CD4-positive, alpha-beta memory T cell (primary cell): ENCODE measurements at places on chromosomes 13 and 19.

- no peak for DNase-seq
These were observed 15.8 kb downstream of the MRPS31 start for GRCh38 chr13:40755082-40755700.

DNA sequence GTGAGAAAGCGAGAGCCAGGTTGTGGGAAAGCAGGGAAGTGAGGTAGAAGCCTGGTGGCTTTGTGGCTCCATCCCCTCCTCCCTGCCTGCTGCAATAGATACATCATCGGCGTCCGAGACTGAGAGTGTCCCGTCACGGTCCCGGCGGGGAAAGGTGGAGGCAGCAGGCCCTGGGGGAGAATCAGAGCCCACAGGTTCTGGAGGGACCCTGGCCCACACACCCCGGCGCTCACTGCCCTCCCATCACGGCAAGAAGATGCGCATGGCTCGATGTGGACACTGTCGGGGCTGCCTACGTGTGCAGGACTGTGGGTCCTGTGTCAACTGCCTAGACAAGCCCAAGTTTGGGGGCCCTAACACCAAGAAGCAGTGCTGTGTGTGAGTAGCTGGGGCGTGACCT lies 5.1 kb downstream of the KMT2B start:
- DNase-seq = no peak

DNA sequence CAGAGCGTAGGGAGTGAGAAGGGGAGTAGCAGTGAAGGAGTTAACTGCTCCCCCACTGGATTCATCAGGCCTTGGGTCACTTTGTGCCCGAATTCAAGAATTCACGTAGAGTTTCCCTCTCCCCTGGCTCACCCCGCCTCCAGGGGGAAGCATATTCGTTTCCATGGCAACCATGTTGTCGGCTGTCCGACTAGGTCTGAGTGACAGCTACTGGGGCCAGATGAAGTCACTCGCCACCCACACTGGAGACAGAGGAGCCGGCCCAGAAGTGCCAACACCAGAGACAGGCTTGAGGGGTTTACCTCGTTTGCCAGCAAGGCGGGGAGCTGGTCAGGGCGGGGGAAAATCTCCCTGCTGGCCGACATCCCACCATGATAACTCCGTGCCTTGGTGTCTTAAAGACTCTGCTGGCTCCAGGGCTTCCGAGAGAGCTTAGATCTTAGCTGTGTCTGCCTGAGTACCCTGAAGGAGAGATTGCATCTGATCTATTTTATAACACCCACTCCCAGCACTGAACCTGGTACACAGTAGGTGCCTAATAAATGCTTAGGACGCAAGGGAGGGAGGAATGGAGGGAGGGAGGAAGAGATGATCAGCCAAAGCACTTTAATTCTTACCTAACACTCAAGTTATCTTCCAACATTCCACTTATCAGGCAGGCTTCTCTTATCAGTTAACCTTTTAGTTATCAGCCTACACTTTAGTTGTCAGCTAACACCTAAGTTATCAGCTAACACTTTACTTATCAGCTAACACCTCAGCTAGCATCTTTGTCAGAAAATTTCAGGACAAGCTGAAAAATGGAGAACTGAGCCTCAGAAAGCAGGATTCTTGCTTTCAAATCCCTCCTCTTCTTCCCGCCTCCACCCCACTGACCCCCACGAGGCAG lies 57.2 kb upstream of the ZNRF4 start:
- DNase-seq = no peak

DNA sequence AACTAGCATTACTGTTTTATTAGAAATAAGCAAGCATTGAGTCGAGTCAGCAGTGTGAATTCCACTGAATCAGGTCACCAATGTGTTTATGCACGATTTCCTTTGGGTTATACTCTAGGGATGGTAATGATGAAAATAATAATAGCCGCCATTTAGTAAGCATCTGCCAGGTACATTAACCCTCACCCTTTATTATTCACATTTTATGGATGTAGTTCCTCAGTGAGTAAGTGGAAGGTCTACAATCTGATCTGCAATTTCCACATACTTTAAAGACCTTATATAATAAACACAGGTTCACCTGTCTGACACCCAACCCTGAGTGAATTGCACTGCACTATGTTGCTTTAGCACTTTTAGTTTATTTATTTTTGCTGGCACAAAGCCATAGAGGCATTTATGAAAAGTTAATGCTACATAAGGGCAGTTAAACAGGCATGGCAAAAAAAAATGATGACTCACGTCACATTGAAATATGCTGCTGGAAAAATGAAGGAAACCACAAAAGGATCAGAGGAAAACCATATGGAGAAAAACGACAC lies 122.4 kb downstream of the TRPC4 start:
- DNase-seq = no peak

DNA sequence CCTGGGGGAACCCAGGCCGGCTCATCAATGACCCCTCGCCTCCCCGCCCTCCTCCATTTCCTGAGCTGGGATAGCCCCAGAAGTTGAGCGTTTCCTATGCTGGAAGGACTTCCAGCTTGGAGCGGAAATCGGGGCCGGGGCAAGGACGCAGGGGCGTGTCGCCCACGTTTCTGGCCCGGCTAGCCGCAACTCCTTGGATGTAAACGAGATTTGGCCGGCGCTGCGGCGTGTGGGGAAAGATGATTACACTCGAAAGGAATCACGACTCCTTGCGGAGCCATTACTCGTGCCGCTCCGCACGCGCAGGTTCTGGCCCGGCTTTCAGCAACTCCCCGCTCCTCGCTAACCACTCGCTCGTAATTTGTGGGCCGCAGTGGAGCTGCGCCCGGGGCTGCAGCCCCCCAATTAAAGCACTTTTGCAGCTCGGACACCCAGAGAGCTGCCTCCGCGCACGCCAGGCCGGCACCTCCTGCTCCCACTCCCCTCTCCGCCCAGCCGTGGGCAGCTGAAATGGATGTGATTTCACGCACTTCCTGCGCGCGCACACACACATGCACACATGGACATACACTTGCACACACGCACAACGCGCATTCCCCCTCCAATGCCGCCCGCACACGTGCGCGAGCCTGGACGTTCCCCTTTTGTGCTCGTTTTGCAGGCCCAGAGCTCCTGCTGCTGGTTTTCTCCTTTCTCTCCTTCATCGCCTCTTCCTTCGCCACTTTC lies 15.7 kb downstream of the ZIC5 start:
- no peak for DNase-seq

DNA sequence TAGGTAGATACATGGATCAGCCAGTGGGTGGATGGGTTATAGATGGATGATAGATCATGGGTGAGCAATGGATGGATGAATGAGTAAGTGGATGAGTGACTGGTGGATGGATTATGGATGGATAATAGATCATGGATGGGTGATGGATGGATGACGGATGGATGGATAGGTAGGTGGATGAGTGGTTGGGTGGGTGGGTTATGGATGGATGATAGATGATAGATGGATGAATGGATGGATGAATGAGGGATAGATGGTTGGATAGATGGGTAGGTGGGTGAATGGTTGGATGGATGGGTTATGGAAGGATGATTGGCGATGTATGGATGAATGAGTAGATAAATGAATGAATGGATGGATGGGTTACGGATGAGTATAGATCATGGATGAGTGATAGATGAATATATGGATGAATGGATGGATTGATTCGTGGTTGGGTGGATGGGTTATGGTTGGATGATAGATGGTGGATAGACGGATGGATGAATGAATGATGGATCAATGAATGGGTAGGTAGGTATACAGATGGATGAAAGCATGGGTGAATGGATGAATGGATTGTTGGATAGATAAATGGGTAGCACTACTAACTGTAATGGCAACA lies 27.0 kb upstream of the PTPRS start:
- DNase-seq = no peak

DNA sequence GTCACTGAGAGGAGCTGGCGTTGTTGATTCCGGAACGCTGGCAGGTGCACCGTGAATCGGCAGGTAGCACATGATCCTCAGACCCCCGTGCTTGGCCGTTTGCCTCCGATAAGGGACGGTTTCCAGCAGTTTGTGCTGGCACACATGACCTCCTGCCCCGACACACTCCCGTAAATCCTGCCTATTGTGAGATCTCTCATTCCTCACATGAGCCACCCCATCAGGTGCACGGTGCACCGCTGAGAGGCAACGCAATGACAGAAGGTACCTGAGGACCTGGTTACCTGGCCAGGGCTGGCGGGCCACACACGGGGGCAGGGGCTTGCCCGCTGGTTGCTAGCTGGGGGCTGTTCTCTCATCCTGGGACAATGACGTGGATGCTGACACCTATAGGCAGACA lies 2.1 kb upstream of the ADPRHL1 start:
- DNase-seq = no peak

- no peak for DNase-seq
These were observed 52.6 kb upstream of the RCBTB2 start for GRCh38 chr13:48585456-48585840.

GRCh38 chr19:45591004-45591637 lies 6.5 kb upstream of the OPA3 start:
- DNase-seq = no peak

DNA sequence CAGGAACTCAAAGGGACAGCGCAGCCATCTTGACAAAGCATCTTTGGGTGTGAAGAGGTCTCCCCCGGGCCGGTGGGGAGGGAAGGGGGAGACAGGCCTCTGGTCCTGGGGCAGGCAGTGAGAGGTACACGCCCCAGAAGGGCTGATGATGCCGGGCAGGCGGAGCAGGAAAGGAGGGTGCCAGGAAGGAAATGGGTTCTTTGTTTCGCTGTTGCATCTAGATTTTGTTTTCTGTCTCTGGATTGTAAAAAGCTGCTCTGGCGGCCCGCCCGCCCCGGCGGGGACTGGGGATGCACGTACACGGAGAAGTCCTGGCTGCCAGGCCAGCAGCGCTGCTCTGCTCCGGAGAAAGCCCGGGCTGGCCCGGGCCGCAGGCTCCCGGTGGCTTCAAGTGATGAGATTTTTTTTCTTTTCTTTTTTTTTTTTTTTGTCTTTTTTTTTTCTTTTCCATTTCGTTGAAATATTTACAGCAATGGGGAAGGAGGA lies 13.2 kb upstream of the ASF1B start:
- peak; percentile 66 for DNase-seq

DNA sequence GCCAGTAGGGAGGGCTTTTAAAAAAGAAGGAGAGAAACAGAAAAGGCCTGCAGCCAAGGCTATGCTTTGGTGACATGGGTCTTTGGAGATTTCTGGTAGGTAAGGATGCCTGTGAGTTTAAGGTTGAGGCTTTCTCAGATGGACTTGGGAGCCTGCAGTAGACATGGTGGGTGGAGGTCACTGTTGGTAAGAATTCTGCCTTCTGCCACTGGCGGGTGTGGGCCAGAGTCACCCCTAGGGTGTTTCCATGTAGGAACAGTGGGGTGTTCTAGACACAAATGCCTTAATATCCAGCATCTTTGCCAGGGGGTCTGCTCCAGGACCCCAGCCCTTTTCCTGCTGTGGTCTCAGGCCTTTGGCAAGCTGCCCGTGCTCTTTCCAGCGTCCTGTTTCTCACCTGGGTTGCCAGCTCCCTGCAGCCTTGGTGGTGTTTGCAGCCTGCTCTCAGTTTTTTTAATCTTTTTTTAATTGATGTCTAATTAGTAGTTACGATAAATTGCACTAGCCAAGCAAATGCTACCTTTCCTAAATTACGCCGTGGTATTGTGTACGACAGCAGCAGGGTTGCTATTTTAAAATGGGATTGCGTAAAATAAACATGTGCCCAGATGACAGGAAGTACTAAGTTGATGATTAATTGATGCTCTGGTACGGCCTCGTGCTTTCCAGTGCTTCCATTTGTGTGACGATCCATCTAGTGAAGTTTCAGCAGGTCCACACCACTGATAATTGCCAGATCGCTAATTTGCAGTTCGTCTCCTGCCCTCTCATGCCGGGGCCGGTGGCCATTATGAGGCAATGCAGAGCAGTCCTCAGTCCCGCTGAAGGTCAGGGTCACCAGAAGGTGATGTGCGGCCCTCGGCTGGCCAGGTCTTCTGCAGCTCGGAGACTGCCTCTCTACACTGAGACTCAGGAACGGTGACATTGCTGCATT lies 35.3 kb upstream of the NPAS1 start:
- DNase-seq = no peak

- DNase-seq = no peak
These were observed 51.4 kb downstream of the ATP11A start for GRCh38 chr13:112741185-112741755.

GRCh38 chr13:31367410-31367809 lies 167.6 kb downstream of the B3GLCT start:
- no peak for DNase-seq

- DNase-seq = no peak
These were observed 1.1 kb upstream of the WBP4 start for GRCh38 chr13:41060082-41060723.

DNA sequence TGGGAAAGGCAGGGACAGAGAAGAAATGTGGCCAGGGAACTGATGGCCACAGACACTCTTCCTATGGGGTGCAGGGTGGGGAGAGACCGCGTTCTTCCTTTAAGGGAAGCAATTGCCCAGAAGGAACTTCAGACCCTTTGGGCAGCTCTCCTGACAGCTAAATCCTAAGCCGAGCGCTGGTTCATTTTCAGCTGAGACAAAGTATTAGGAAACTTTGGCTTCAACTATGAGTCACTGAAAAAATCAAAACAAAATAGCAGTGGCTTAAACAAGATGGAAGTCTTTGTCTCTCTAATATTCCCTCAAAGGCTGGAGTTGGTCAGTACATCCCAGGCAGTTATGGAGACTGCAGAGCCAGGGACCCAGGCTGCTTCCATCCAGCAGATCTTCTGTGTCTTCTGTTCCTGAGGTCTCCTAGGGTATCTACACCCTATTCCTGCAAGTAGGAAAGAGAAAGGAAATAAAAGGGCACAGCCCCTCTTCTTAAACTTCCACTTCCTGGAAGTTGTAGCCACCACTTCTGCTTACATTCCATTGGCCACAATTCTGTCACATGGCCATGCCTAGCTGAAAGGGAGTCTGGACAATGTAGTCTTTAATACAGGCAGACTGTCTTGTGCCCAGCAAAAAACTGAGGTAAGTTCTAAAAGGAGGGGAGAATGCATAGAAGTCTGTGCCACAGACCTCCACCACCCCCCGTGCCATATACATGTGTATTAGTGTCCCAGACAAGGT lies 163.5 kb downstream of the KATNAL1 start:
- no peak for DNase-seq
